ENCODE measurements at places on chromosomes 4 and X.

DNA sequence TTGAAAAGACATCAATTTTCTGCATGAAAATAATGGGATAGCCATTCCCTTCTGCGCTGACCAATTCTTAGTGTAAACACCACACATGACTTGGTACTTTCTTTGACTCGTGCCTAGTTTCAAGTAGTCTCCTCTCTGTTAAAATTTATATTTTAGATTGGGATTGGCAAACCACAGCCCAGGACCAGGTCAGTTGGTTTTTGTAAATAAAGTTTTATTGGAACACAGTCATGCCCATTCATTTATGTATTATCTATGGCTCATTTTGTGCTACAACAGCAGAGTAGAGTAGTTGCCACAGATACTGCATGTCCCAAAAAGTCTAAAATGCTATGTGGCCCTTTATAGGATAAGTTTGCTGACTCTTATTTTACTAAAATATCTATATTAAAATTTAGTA is 46.7 kb downstream of the BMX start:
- no peak for DNase-seq

GRCh38 chr4:88623097-88623496 is 30.8 kb downstream of the HERC3 start:
- peak; percentile 91 for DNase-seq

DNA sequence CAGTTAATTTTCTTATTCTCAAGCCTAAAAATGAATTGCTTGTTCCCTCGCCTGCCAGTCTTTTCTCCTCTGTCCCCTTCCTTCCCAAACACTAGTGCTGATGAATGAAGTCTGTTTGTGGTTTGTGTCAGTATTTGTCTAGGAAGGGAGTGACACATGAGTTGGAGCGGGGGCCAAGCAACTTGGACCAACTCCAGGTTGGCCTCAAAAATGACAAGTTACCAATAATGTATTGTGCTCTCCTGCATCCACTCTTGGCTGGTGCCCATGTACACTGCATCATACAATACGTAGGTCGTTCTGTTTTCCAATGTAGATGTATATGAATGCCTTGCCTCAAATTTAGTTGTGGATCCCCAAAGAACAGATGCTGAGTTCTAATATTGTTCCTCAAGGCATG is 223.0 kb upstream of the GPC4 start:
- DNase-seq: peak; percentile 79

DNA sequence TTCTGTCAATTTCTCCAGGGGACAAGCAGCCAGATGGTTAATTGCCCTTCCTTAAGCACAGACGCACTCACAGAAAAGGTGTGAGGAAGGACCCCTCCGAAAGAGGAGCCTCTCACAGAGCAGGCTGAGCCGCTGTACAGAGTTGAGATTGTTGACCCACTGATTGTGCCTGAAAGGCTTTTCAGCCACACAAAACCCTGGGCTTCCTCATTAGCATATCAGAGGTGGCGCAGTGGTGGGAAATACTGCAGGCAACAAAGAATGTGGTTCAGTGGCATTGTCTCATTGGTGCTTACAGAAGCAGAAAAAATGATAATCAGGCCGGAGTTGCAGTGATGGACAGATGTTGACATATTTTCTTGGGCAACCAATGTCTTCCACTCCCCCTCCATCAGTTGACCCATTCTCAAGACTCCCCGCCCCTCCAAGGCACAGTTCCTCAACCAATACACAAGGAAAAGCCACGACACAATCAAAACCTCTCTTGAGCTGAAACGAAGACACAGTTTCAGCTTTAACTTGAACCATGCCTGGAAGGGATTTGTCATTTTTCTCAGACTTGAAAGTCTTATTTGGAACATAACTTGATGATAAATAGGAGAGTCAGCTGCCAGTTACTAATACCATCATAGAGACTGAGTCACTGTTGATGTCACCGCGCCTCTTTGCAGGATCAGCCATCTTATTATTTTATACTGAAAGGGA is 53.1 kb downstream of the ATXN3L start:
- DNase-seq: peak; percentile 11

DNA sequence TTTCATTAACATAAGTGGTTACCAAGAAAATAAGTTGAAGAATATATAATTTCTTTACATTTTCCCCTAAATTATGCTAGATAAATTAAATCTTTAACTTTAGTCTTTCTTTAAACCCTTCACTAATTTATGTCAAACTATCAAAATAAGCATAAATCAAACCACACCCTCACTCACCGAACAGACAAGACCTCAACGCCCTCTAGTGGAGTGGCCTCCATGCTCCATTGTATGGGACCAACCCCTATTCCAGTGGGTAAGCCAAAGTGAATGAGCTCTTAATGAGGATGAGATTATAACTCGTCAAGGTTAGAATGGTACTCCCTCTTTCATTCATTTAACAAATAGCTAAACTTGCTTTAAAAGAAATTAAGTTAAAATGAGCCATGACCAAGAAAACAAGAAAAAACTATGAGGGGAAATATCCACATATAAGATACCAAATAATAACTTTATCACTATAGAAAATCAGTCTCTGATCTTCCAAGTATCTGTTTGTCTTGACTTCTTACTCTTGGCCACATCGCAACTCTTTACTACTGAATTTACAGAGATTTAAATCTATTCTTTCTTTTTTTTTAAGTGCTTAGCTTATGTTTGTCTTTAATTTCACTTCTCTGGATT is 15.6 kb upstream of the BBS12 start:
- peak; percentile 65 for DNase-seq

GRCh38 chrX:73525928-73526690 is 36.9 kb upstream of the CHIC1 start:
- no peak for DNase-seq

DNA sequence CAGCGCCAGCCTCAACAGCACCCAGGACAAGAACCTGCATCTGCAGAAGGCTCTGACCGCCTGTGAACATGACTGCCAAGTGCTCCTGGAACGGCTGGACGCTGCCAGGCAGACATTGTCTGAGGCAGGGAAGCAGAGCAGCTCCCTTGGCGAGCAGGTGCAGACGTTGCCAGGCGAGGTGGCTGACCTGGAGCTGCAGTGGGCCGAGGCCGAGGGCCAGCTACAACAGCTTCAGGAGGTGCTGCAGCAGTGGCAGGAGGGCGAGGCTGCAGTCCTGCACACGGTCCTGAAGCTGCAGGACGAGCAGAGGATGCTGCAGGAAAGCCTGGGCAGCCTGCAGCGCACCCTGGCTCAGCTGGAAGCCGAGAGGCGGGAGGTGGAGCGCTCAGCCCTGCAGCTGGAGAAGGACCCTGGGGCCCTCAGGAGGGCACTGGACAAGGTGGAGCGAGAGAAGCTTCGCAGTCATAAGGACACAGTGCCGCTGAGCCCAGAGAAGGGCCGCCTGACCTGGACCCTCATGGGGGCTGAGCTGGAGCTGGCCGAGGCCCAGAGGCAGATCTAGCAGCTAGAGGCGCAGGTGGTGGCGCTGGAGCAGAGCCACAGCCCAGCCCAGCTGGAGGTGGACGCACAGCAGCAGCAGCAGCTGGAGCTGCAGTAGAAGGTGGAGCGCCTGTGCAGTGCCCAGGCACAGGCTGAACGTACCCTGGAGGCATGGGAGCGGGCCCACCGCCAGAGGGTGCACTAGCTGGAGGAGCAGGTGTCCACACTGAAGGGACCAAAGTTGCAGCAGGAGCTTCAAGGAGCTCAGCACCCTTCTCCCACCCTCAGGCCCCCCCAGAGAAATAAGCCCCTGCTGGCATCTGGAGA is 16.4 kb downstream of the SMIM10L2A start:
- DNase-seq: no peak

DNA sequence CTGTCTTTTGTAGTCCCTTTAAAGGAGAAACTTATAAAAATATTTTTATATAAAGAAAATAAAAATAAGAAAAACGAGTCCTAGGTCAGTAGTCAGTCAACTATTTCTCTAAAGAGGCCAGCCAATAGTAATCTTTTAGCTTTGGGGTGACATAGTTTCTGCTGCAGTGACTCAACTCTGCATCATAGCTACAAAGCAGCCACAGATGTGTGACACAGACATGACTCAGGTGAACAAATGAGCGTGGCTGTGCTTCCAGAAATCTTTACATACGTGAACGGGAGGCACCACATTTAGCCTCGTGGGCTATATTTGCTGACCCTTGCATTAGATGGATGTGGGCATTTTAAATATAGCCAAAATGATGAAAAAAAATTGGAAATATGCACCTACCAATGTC is 1862.5 kb upstream of the TENM3 start:
- DNase-seq: peak; percentile 69

All from kidney tubule cell (primary cell).